ENCODE measurements at places on chromosomes 5 and 9.

GRCh38 chr9:32524892-32525708 lies 896 bp downstream of the RIGI start:
- DNase-seq = peak; percentile 41

GRCh38 chr9:89597711-89598362 lies 7.0 kb upstream of the GADD45G start:
- DNase-seq = peak; percentile 72

- peak; percentile 6 for DNase-seq
Observed at GRCh38 chr5:81774374-81774773, 23.5 kb upstream of the SSBP2 start.

DNA sequence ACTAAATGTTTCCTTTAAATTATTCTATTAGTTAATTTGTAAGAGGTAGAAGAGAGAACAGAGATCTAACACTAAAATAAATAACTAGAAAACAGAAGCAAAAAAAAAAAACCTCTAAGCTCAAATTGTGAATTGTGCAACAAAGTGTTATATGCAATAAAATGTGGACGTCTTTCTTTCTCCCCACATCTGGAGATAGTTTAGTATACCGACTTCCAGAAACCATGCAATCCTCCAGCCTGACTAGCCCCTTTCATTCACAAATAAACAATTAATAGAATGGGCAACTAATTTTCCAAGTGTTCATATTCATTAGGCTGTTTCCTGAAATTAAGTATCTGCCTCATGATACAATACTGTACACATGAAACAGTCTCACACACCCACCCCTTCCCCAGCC lies 258.5 kb downstream of the BNC2 start:
- DNase-seq = no peak

DNA sequence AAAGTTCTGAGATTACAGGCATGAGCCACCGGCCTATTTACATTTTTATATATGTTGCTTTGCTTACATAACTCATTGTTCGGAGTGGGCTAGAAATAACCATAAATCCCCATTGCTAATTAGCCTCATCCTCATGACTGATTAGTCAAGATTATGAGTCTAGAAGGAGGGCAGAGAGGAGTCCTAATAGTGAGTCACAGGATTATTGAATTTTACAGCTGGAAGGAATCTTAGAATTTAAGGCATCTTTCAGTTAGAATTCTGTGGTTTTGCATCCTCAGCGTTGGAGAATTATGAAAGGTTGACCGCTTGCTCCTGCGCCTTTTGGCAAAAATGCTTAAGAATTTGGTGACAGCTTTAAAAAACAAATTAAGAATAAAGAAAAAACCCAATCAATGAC lies 2.6 kb upstream of the PBX3 start:
- DNase-seq = peak; percentile 94

- DNase-seq = peak; percentile 82
Observed at GRCh38 chr9:22240619-22241018, 206.0 kb upstream of the DMRTA1 start.

DNA sequence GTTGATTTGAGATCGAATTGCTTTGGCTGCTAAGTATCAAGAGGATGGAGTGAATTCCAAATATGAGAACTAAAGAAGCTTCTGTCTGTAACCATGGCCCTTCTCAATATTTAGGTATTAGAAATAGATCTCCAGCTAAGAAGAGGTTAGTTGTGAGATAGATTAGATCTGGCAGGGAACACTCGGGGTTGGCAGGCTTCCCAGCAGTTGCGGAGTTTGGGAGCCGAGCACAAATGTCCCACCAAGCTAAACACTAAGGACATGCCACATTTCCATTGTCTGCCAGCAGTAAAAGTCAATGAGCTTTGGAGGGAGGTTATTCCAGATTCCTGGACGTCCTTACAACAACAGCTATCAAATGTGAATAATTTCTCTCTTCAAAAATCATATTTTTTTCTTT lies 85.8 kb downstream of the TAF11L14 start:
- DNase-seq = no peak

- no peak for DNase-seq
Observed at GRCh38 chr5:150619359-150620230, 20.9 kb upstream of the SYNPO start.

- DNase-seq = no peak
Observed at GRCh38 chr5:132009706-132010405, 1.6 kb downstream of the ACSL6 start.

DNA sequence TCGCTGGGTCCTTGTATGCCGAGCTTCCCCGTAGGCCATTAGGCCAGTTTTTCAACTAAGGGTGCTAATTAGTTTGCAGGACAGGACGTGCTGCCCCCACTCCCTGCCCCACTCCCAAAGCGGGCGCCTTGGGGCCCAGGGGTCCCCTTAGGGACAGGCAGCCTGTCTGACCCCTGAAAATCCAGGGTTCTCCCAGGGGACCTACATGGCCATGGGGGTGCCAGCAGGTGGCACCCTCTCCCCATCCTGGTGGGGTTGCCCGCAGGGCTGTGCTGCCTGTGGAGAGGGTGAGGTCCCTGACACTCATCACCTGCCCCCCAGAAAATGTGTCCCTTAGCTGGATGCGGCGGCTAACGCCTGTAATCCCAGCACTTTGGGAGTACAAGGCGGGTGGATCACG lies 8.5 kb upstream of the CCDC187 start:
- peak; percentile 44 for DNase-seq

- no peak for DNase-seq
Observed at GRCh38 chr5:108858959-108859358, 111.3 kb downstream of the FER start.

GRCh38 chr5:137921931-137922330 lies 32.7 kb downstream of the PKD2L2 start:
- peak; percentile 82 for DNase-seq

DNA sequence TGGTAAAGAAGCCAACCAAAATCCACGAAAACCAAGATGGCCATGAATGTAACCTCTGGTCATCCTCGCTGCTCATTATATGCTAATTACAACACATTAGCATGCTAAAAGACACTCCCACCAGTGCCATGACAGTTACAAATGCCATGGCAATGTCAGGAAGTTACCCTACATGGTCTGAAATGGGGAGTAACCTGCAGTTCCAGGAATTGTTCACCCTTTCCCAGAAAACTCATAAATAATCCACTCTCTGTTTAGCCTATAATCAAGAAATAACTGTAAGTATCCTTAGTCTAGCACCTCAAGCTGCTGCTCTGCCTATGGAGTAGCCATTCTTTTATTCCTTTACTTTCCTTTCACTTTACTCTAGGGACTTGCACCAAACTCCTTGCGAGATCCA lies 160.6 kb downstream of the EFNA5 start:
- no peak for DNase-seq

- DNase-seq = no peak
Observed at GRCh38 chr9:91066856-91067255, 265.2 kb downstream of the SYK start.

GRCh38 chr9:23683611-23684061 lies 142.4 kb downstream of the ELAVL2 start:
- no peak for DNase-seq

DNA sequence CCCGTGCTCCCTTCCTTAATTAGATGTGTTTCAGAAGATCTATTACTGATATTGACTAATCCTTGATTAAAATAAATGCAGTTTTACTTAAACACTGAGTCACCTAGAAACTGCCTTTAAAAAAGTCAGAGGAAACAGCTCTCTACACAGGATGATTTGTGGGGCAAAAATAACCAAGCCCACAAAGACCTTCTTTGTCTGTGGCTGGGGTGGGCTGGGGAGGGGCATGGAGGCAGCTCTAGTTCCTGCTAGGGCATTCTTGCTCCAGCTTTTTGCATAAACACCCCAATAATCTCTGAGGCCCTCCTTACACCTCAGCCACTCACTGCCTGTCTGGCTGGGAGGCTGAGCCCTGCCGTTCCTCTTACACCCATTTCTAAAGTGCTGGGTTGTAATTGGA lies 227.6 kb upstream of the DAP start:
- no peak for DNase-seq

GRCh38 chr5:17190799-17191391 lies 26.5 kb upstream of the BASP1 start:
- no peak for DNase-seq

GRCh38 chr5:160325716-160326115 lies 13.4 kb upstream of the CCNJL start:
- no peak for DNase-seq

GRCh38 chr5:81115261-81115660 lies 117.9 kb upstream of the CKMT2 start:
- no peak for DNase-seq

DNA sequence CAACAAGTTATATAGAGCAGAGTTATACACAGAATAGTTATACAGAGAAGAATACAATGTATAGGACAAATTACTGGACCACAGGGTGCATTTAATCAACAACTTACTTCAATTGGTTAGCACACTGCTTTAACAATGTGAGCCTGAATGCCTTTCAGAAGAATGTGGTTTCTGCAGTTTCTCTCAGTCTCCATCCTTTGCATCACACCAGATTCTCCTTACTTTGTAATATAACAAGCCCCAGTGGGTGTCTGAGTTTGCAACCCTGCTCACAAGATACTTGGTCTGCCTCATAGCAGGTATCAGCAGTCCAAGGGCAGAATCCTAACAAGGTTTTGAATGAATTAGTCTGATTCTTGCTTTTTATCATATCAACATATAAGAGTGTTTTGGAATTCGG lies 114.6 kb downstream of the GABRB2 start:
- no peak for DNase-seq

DNA sequence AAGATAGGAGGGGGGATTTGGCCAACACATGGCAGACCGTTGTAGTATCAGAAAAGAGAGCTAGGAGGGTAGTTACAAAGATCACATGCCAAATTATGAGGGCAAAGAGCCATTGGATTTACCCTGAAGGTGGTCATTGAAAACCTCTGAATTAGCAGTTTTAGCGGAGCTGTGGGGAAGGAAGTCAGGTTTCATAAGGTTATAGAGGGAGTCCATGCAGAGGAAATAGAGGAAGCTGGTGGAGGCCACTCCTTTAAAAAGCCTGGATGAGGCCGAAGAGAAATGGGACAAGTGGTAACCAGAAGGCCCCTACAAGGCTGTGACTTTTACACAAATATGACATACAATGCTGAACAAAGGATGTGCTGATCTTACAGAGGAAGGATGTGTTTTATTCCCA lies 13.2 kb downstream of the DOCK8 start:
- no peak for DNase-seq

GRCh38 chr5:76849419-76850291 lies at the start of gene S100Z:
S100Z (plus strand) TSS chr5:76850014; CDS start chr5:76875360, 25,346 bp downstream.
- no peak for DNase-seq

DNA sequence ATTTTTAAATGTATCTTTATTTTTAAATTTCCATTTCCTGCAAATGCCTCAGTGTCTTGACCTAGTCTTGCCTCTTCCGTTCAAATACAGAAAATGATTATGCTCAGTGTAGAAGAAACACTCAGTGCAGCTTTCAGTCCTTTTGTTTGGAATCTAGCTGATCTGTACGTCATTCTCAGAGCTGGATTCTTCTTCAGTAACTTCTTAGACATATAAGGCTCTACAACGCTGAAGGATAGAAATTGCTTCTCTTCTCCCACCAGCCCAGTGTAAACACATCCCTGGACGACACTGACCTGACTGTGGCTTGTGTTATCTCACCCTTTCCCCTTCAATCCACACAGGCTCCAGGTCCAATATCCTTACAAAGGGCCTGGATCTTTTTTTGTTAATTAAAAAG lies 3.2 kb upstream of the ALDH1B1 start:
- no peak for DNase-seq

DNA sequence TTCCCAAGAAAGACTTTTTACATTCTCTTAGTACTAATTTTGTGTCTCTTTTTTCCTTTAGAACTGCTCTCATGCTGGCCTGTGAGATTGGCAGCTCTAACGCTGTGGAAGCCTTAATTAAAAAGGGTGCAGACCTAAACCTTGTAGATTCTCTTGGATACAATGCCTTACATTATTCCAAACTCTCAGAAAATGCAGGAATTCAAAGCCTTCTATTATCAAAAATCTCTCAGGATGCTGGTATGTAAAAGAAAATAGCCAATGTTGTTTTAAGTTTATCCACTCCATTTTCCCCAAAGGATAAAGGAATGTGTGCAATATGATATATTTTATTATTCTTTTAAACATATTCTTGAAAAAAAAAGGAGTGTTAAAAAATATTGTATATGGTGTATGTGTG lies 27.3 kb upstream of the TTC23L start:
- no peak for DNase-seq

GRCh38 chr5:19630876-19631275 lies 357.1 kb downstream of the CDH18 start:
- peak; percentile 27 for DNase-seq

DNA sequence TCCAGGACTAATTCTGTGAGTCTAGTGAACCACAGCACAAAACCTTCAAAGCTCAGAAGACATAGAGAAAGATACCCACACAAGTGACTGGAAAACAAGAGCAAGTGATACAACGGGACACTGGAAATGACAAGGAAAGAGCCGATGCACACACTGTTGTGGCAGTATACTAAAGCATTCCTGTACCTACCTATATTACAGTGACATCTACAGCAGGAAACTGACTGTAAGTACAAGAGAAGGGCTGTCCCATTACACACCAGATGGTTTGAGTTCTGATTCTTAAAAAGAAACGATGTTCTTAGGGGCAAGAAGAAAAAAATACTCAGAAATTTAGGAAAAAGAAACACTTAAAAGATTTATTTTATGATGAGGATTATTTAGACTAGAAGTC lies 18.5 kb downstream of the TMEM245 start:
- DNase-seq = no peak

- peak; percentile 85 for DNase-seq
Observed at GRCh38 chr5:59099270-59099994, 516.6 kb downstream of the RAB3C start.

DNA sequence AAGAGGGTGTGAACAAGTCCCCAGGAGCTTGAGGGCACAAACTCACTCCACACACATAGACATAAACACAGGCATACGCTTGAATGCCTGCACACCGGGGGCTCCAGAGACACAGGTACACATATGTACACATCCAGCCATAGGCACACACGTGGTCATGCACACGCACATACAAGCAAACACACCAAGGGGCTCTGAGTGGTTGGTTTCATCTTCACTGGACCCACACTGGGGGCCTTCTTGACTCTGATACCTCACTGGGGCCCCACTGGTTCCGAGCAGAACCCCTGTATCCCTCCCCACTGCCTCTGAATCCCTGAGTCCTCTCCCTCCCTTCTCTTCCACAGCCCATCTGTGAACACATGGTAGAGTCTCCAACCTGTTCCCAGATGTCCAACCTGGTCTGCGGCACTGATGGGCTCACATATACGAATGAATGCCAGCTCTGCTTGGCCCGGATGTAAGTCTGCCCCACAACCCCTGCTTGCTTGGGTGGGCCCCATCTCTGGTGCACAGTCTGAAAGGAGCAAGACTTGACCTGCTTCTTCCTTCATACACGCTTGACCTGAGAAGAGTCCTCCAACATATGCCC lies 6.4 kb downstream of the SPINK4 start:
- DNase-seq = no peak

DNA sequence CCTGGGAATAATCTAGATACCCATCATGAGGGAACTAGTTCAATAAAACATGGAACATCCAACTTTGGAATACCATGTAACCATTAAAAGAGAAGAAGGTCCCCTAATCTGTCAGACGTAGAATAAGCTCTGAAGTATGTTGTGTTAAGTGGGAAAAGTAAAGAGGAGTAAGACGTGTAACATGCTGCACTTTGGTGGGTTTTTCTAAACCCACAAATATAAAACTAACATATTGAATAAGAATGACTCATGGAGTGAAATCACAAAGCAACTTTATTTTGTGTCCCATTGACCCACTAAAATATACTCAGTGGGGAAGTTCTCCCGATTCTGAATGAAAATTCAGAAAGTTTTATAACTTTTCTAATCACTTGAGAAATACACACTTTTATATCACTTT lies 67.9 kb upstream of the PIK3R1 start:
- DNase-seq = no peak

- no peak for DNase-seq
Observed at GRCh38 chr5:174283211-174284005, 237.9 kb downstream of the NSG2 start.

- DNase-seq = peak; percentile 32
Observed at GRCh38 chr9:129109952-129110739, 447 bp downstream of the CRAT start.
